ENCODE measurements at places on chromosomes 1 and 21.

DNA sequence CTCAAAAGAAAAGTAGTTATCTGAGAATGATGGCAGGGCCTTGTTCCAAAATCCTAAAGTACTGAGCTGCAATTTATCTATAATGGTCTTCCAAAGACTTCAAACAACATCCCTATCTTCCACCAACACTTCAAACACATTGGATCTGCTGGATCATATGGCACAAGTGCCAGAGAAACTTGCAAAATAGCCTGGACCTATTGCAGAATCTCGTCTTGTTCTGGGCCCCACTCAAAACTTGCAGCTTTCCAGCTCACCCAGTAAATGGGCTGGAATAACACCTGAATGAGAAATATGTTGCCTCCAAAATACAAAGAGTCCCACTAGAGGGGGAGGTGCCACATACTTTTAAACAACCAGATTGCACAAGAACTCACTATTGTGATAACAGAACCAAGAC is 44.0 kb upstream of the PKN2 start:
- no peak for DNase-seq

- DNase-seq: no peak
These were observed 60.1 kb downstream of the ATG4C start for GRCh38 chr1:62844030-62844429.

- no peak for DNase-seq
These were observed 16.0 kb downstream of the TNFSF4 start for GRCh38 chr1:173191011-173191705.

DNA sequence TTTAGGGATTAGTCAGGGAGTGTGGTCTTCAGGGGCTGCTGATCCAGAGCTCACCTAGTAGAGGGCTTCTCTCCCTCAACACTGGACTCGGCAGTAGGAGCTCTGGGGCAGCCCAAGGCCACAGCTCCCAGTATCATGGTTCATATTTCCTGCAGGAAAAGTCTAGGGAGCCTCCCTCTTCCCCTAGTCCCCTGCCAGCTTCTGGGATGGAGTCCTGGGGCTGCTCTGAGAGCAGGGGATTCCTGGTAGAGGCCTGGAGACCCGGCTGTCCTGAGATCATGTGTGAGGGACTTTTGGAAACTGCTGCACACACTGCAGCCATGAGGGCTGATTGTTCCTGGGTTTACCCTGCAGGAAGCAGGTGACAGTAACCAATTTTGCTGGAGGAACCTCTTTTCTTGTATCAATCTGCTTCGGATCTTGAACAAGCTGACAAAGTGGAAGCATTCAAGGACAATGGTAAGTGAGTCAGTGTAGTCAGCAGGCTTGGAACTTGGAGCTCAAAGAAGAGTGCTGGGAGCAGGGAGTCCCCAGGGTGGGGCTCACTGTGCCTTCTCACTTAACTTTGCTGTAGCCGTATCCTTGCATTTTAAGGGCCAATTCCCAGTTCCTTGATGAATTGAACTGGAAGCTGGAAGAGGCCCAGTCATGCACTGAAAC is 16.3 kb downstream of the STRIP1 start:
- DNase-seq: no peak

- DNase-seq: no peak
These were observed 103.2 kb downstream of the SGIP1 start for GRCh38 chr1:66637146-66637545.

DNA sequence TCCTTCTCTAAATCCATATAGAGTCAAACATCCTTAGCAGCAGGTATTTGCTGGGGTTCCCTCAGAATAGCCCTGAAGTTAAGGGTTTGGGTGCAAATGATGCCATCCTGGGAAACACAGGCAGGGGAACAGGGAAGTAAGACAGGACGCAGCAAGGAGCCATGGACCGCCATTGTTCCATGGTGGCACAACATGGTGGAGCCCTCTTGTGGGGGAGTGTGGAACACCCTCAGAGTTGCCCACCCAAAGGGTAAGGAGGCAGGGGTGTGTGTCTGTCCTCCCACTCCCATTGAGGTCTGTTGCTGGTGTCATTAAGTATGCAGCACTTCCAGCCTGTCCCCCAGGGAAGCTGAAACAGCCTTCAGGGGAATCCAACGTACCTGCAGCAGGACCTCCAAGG is 20.4 kb upstream of the RCAN1 start:
- no peak for DNase-seq

- DNase-seq: no peak
These were observed 178.7 kb upstream of the DPYD start for GRCh38 chr1:98099501-98099900.

- DNase-seq: no peak
These were observed 171.9 kb downstream of the SMYD3 start for GRCh38 chr1:246335151-246335550.

DNA sequence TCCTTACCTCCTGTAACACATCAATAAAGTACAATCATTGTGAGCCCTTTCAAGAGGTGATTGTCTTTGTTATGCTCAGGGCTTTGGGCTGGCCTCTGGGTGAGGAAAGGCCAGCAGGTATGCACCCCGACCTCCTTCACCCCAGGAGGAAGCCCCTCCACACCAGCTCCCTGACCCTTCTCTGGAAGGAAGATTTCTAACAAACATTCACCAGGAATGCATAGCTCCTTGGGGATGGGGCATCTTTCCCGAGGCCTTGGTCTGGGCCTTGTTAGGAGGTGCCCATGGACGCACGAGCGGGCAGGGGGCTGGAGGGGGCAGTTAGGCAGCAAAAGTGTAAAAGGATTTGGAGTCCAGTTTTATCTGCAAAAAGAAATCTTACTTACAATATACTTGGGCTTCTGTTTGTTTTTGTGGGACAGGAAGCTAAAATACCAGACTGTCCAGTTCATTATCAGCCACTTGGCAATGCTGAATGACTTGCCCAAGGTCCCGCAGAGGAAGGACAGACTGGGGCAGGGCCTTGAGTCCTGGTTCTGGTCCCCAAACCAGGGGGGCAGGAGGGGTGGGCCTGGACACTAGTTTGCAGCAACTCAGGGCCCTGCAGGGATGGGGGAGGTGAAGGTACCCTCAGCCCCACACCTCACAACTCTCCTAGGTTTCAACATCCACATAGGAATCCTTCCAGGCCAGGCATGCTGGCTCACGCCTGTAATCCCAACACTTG is 10.1 kb downstream of the ZC3H12A start:
- no peak for DNase-seq

DNA sequence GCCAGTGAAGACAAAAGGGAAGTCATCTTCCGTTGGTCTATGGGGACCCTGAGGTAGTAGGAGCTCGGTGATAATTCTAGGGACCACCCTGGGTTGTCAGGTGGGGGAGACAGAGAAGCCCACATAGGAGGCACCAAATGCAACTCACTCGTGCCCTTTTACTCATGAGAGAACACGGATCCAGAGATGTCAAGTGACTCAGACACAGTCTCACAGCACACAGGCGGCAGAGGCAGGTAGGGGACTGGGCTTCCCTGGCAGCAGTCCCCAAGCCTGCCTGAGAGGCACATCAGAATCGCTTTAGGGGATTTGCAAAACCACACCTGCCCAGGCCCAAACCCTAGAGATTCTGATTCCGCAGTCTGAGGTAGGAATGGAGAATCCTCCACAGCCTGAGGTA is 31.3 kb upstream of the RUNX3 start:
- DNase-seq: no peak

GRCh38 chr1:22789356-22789994 is 78.8 kb downstream of the EPHB2 start:
- no peak for DNase-seq

GRCh38 chr1:202238914-202239313 is 45.3 kb downstream of the LGR6 start:
- DNase-seq: no peak

GRCh38 chr1:211737115-211738035 is 62.0 kb upstream of the NEK2 start:
- DNase-seq: no peak

GRCh38 chr1:248618878-248619277 is 16.0 kb downstream of the OR2T11 start:
- DNase-seq: peak; percentile 17

DNA sequence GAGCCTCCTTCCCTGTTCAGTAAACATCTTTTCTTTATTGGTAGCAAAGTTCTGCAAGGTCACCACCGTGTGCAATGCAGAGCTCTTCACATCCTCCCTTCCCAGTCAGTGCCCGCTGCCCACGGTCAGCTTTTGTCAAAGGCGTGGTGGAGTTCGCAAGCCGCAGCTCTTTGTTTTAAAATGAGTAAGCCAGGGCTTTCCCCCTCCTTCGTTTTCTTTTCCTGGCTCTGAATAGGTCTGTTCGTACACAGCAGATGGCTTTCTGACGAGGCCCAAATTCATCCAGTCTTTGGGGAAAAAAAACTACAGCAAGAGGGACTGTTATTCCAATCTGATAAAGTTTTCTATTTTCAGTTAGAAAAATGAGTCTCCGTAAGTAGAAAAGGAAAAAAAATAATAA is 153.2 kb downstream of the LRIG2 start:
- no peak for DNase-seq

GRCh38 chr1:184624626-184625025 is 130.0 kb downstream of the EDEM3 start:
- DNase-seq: peak; percentile 10

GRCh38 chr1:108645564-108646184 is 15.2 kb downstream of the HENMT1 start:
- no peak for DNase-seq

DNA sequence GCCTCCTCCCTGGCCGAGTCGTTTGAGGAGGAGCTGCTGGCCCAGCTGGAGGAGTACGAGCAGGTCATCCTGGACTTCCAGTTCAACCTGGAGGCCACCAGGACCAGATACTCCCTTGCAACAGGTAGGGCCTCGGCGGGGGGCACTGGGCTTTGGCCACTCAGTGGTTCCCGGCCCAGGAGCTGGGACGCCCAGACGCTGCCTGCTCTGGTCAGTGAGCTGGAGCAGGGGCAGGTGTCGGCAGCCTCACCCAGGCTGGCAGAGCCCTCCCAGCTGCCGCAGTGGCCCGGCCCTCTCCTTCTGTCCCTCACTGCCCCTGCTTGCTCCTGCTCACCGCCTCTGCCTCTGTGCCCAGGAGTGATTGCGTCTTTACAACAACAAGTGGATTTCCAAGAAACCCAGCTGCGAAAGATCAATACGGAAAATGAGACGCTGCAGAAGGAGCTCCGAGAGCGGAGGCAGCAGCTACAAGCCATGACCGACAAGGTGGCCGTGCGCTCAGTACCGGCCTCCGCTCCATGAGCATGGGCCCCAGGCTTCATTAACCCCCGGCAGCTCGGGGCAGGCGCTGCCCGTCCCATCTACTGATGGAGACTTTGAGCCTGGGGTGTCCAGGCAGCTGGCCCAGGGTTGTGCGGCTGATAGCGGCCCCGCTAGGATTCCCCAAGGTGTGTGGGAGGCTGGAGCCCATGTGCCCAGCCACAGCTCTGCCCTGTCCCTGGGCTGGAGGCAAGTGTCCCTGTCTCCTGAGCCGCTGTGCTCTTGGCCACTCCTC is 9.0 kb upstream of the SMIM1 start:
- DNase-seq: no peak

- peak; percentile 22 for DNase-seq
These were observed 60.1 kb upstream of the NEK2 start for GRCh38 chr1:211735208-211736170.

DNA sequence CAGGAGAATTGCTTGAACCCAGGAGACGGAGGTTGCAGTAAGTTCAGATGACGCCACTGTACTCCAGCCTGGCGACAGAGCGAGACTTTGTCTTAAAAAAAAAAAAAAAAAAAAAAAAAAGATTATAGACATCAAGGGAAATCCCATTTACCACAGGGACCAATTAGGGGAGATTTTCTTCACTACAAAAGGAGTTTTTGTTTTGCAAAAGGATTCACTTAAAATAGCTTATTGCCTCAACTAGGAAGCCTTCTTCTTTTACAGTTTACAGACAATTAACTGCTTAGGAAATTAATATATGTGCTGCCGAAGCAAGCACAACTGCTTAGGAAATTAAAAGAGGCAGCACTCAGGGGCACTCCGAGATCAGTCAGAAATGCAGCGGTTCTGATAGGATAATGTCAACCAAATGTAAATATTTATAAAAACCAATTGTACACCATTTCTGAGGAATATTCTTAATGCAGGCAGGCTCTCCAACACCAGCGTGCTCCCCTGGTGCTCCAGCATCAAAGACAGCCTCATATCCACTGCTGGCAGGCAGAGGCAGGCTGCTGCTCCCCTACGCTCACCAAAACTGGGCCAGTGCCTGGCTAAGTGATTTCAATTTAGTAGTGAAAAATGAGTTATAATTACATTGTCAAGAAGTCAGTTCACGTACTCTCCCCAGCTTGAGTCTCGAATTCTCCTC is 107.9 kb upstream of the RAB4A start:
- DNase-seq: no peak
